ENCODE measurements at places on chromosomes 7 and 10.
A peak's percentile ranks its signal among the peaks of the same experiment; 100 is the strongest.

GRCh38 chr10:124539935-124540641 is 78.5 kb downstream of the LHPP start:
- DNase-seq: peak; percentile 68

- DNase-seq: no peak
Observed at GRCh38 chr10:116084161-116084560, 188.8 kb downstream of the GFRA1 start.

GRCh38 chr7:105021967-105022366 is 8.0 kb downstream of the KMT2E start:
- no peak for DNase-seq

DNA sequence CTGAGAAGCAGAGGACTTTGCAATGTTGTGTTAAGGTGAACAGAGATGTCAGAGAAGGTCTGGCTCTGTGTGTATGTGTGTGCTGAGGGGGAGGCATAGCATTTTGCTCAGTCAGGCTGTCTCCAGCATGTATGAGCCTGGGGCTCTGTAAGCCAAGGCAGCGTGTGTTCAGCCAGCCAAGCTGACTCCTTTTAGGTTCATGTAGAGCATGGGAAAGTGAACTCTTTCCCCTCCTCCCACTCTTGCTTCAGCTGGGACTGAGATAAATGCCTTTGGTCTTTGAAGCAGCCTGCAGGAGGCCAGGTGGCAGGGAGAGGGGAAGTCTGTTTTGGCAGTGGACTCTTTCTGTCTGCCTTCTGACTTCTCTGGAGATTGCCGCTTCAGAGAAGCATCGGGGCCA is 3.8 kb downstream of the SFXN2 start:
- DNase-seq: no peak

- no peak for DNase-seq
Observed at GRCh38 chr7:54881816-54882520, 123.0 kb upstream of the SEC61G start.

- no peak for DNase-seq
Observed at GRCh38 chr7:55898287-55898686, 11.0 kb downstream of the ZNF713 start.

DNA sequence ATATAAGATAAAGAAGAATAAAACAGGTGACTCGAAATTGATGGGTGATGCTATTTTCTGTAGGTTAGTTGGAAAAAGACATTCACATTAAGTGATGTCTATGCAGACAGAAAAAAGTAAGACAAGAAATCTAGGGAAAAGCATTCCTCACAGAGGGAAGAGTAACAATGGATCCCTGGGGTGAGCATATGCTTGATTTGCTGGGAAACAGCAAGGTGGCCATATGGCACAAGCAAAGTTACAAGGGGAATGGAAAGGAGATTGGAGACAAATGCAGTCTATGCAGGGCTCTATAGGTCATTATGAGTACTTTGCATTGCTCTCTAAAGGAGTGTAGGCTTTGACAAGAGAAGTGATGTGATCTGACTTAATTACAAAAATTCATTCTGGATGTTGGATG is 90.9 kb upstream of the ZNF804B start:
- no peak for DNase-seq

- DNase-seq: peak; percentile 55
Observed at GRCh38 chr10:43816351-43817321, 168.0 kb upstream of the ZNF32 start.

GRCh38 chr7:155788616-155789000 is 23.7 kb downstream of the SHH start:
- peak; percentile 27 for DNase-seq

- no peak for DNase-seq
Observed at GRCh38 chr7:2301511-2301863, 12.8 kb downstream of the SNX8 start.

GRCh38 chr10:61197057-61197456 is 253.1 kb upstream of the RHOBTB1 start:
- DNase-seq: peak; percentile 39

GRCh38 chr10:14474656-14475055 is 143.9 kb upstream of the FRMD4A start:
- DNase-seq: peak; percentile 61

DNA sequence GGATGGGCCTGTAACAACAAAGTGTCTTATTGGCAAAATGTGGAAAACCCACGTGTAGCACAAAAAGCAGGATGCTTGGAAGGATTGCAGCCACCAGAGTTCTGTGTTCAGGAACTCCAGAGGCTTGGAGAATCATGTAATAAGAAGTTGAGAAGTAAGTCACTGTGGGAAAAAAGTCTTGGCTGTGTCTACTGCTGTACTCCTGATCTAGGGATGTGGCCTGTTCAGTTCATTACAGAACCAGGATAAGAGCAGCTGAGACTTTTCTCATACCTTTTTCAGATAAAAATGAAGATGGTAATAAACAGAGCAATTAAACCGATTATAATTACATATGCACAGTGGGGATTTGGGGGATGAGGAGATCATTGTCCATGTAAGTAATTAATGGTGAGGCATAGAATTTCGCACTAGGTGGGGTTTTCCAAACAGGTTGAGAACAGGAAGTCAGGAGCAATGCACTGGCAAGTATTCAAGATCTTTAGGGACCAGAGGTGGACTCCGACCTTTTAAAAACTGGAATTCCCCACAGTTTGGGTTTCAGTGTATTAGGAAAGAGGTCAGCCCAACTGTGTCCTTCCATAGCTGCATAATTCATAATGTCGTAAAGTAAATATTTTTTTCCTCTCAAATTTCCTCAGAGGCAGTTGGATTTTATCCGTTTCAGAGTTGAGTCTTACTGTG is 281.7 kb downstream of the FRMD4A start:
- no peak for DNase-seq

- DNase-seq: no peak
Observed at GRCh38 chr7:115014794-115015193, 92.9 kb downstream of the MDFIC start.

GRCh38 chr10:79139124-79139835 is 70.5 kb downstream of the ZMIZ1 start:
- DNase-seq: peak; percentile 85

- DNase-seq: no peak
Observed at GRCh38 chr7:73652541-73652949, 15.1 kb upstream of the VPS37D start.

DNA sequence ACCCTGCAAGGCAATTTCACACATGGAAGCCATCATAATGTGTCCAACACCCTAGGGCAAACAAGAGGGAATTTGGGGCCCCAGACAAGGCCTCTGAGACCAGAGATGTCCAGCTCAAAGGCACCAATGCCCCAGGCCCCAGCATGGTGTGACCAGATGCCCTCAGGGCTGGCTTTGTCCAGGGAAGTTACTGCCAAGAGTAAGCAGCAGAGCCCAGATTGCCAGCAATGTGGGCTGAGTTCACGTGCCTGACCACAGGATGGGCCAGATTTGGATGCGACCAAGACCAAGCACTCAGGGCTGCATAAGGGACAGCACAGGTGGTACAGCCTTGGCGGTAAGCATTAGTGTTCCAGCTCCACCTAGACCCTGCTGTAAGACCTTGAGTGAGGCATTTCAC is 12.7 kb downstream of the MYOF start:
- no peak for DNase-seq

GRCh38 chr7:110790992-110791391 is 299.9 kb upstream of the LRRN3 start:
- DNase-seq: no peak

- DNase-seq: no peak
Observed at GRCh38 chr10:72126184-72126871, 38.0 kb upstream of the SPOCK2 start.

DNA sequence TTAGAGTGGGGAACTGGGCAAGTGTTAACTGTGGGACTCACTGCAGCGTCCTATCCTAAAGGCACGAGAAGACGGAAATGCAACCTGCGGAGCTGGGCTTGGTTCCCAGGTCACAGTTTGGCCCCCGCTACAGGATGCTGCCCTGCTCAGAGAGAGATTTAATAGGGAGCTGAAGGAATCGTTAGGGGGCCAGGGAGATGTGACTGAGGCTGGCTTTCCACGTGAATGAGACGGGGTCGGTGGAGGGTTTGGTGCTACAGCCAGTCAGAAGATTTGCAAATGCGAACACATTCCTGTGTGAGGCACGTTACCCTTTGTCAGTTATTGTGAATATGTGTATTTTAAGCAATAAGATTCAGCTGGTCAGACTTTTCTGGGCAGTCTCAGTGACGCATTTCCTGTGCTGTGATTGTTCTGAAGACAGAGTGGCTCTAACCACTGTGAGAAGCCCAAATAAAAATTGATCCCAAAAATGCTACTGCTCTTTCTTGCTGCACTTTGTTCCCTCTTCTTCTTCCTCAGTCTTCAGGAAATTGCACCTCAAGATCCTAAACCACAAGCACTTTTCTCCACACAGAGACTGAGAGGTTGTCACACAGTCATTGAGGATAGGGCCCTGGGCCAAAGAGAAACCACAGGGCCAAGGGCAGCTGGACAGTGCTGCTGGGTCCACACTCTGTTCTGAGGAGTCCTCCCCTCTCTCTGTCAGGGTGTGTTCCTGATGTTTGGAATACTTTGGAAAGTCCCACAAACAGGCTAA is 21.2 kb downstream of the CYP17A1 start:
- DNase-seq: no peak

DNA sequence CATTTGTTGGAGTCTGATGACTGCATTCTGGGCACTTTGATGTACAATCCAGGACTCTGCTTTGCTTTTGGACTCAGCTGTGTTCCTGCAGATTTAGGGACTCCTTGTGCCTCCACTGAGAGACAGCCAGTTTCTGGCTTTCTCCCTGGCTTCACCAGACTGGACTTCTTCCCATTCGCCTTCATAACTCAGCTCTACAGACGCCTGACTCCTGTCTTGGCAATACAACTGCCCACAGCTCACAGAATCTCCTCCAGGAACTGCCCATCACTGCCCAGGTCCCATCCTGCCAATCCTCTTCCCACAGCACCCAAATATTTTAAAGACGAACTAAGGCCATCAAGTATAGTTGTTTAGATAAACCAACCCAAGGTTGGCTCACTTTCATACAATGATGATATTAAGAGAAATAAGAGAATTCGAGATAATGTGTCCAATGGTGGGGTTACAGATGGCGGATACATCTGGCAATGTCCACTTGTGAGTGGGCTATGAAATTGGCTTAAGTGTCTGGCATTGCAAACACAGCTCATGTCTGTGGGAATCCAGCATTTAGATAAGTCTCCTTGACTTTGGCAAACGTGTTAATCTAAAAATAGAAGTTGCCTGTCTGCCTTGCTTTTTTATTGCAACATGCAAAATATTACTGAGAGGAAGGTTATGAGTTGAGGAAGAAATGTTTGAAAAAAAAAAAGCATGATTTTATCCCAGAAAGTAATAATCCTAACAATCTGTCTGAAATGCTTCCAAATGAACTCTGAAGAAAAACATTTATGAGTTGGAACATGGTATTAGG is 95.1 kb downstream of the ITGA8 start:
- no peak for DNase-seq

DNA sequence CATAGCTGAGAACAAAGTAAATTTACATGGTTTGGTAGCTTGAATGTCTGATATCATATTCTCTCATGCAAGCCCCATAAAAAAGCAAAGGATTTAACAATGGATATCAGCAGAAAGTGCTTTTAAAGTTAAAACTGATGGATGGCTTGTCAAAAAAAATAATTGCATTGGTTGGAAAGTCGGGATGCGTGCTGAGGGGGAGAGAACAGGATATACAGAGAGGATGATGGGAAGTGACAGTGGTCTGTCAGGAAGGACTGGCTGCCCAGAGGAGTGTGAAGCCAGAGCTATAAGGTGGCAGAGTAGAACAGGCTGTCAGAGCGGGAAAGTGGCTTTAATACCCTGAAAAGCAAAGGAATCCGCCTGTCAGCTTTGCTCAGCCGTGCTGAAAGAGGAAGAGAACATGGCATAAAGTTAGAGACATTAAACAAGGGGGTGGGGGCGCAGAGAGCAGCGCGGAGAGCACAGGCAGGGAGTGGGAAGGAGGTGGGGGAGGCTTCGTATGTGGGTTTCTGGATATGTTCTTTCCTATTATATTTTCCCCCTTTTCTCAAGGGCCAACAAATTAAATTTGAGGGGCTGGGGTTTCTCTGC is 493.0 kb downstream of the LRMDA start:
- no peak for DNase-seq

DNA sequence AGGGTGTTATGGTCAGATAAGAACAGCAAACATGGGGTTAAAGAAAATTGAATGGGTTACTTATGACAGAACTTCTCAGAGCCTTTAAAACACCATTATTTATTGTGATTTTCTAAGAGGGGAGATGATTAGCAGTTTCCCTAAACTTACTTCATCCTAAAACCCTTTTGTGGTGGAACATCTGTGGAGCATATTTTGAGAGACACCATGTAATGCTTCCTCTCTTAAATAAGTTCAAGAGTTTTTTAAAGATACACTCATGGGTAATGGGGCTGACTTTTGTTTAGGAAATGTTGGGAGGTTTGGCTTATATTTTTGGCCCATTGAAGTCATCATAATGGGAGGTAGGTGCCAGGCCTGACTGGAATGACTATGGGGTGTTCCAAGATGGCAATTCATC is 8.4 kb upstream of the PDCD4 start:
- DNase-seq: no peak

GRCh38 chr10:130570074-130570473 is 433.9 kb downstream of the GLRX3 start:
- no peak for DNase-seq

- DNase-seq: no peak
Observed at GRCh38 chr7:31146030-31146429, 93.9 kb downstream of the ADCYAP1R1 start.

DNA sequence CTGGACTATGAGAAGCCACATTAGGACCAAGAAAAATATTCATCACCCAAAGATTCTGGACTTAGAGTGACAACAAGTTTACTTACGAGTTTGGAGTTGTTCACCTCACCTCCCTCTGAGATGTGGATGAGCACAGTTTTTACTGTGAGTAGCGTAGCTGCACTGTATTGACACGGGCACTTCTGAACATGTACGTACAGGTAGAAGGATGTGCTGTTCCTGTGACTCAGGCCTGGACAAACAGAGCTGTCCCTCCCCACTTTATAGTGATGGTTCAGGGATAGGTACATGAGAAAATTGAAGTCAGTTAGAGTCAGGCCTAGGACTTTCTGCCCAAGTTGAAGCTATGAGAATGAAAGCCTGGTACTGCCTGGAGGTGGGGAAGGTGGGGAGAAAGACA is 80.9 kb upstream of the DYNC1I1 start:
- DNase-seq: no peak

GRCh38 chr10:4725917-4726606 is 99.9 kb upstream of the AKR1E2 start:
- no peak for DNase-seq

GRCh38 chr10:97573021-97573420 is 442 bp downstream of the ANKRD2 start:
- no peak for DNase-seq

DNA sequence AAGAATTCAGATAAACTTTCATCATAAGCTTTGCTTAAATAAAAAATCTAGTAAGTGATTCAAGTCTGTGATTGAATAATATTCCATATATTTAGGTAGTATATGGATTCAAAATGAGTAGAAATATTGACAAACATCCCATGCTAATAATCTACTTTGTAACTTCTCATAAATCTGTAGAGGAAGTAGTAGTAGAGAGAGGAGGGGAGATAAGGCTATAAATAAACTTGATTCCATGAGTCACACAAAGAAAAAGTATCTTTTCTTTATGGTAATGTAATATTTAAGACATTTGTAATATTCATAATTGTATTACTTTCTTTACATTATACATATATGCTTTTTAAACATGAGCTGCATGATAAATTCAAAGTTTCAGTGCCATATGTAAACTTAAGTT is 25.6 kb upstream of the CD36 start:
- no peak for DNase-seq
